ENCODE measurements at places on chromosomes 1 and 21.

GRCh38 chr1:153613406-153613805 is 469 bp upstream of the S100A16 start:
- DNase-seq = no peak

DNA sequence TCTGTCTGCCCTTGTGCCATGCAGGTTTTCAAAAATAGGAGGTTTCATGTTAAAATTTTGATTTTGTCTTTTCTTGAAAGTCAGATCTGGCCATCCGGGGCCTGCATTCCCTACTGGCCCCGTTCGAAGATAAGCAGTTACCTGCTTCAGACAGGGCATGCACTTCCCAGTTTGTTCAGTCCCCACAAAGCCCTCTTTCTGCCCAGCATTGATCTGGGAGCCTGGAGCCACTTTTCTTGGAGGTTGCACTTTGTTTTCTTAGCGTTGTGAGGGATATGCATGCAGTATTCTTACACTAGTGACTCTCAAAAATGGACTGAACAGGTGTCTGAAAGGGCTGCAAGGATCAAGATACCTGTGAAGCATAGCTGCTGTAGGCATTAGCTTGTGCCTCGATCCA is 11.5 kb downstream of the MOV10 start:
- no peak for DNase-seq

- DNase-seq = no peak
Observed at GRCh38 chr1:168879896-168880734, 151.1 kb upstream of the DPT start.

DNA sequence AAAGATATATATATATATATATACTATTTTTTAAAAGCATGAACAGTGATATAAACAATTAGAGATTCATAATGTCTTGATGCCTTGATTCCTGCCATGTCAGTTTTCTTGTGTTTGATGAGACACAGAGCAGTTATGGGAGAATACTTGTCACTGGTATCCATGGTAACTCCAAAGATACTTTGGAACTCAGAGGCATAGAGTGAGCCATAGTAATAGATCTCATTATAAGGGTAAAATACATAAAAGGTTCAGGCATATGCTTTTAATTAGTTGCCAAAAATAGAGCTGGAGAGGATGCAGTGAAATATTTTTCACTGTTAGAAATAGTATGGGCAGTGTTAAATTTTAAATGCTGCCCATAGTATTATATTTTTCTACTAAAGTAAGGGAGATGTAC is 134.1 kb downstream of the SYT14 start:
- no peak for DNase-seq

DNA sequence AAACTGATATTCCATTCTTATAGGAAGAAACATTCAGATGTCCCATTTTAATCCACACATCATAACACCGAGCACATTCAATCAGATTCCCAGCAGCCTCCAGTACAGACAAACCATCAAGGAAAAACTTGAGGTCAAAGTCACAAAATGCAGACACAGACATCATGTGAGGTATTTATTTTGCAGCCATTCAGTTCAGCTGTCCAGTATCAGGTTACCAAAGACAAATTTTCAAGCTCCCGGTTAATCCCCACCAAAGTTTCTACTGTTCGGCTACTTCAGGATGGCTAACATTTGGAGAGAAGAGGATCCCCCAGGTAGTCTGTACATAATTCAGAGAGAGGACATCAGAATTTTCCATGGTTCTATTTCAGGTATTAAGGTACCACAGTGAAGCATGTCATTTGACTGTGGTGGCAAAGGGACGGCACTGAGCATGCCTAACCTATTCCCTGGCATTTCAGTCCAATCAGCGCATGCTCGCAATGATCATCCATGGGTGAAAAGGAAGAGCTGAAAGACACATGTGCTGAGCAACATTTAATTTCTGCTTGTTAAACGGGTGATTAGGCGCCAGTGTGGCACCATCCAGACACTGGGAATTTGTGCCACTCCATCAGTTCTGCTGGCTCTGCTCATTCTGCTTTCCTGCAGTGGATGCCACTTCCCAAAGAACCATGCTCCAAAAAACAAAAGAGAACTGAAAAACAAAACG is 13.6 kb upstream of the NDC1 start:
- DNase-seq = no peak

Data from T-helper 9 cell (primary cell).